ENCODE measurements at places on chromosomes 4 and X. TPM values are rescaled to one million over a fixed set of nuclear protein-coding genes. Genes with fewer than 3 reads are reported as not detected.

DNA sequence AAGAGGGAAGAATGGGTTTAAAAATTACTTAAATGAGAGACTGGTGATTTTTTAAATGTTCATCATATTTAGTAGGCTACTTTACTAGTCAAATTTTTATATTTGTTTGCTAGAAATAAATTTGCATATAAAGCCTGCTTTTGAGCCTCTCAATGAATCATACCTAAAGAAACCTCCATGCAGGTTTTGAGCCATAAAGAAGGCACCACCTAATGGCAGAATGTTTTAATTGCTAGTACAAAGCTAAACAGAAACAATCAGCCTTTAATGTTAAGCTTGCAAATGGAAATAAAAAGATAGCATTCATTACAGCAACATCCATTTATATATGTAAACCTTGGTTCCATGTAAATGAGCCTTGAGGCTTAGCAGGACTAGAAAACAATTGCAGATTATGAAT, 989.7 kb downstream of the CCSER1 start:
- no peak for DNase-seq

DNA sequence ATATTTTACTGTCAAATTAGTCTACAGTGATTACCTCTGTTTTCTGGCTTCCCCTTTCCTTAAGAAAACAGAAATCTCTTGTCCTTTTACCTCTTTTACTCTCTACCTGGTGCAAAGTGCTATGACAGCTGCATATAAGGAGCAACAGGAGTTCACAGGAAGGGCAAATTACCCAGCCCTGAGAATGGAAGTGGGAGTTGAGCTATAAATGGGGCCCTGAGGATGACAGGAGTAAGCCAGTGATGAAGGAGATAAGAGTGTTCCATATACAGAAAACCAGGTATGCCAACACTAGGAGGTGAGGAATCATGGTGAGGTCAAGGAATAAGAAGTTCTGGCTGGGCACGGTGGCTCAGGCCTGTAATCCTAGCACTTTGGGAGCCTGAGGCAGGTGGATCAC, 4.5 kb upstream of the HSD17B13 start:
- peak; percentile 22 for DNase-seq

GRCh38 chr4:1012034-1012739, 761 bp downstream of the FGFRL1 start:
- peak; percentile 64 for DNase-seq

GRCh38 chr4:19254486-19254885, 997.2 kb upstream of the SLIT2 start:
- no peak for DNase-seq

DNA sequence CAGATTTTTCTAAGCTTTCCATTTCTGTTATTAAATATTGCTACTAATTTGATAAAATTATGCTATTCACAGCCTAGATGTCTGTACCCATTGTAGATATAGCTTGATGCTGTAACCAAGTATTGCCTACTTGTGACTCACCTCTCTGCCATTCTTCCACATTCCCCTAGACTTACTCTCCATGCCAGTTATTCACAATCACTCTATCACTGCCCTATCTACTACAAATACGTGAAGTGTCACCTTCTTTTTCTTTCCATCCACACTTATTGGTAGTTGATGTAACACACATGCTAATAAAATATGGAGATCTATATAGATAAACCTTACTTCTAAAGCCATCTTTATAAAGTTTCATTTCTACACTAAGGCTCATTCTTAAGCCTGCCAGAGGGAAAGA, 179.4 kb upstream of the PACRGL start:
- no peak for DNase-seq

DNA sequence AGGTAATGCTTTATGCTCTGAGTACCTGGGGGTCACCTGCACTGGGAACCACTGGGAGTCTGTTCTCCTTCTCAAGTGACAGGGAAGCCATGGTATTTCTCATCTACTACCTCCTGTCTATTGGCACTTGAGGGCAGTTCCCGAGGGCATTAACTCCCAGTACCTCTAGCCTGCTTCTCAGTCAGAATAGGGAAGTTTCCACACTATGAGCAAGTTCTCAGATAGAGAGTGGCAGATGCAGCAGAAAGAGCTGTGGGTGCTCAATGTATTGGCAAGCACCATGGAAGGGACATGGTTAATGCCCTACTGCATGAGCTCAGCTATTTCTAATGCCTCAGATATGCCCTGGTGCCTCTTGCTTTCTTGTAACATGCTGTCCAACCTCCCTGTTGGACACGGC, 74.1 kb downstream of the ANOS1 start:
- DNase-seq: no peak

DNA sequence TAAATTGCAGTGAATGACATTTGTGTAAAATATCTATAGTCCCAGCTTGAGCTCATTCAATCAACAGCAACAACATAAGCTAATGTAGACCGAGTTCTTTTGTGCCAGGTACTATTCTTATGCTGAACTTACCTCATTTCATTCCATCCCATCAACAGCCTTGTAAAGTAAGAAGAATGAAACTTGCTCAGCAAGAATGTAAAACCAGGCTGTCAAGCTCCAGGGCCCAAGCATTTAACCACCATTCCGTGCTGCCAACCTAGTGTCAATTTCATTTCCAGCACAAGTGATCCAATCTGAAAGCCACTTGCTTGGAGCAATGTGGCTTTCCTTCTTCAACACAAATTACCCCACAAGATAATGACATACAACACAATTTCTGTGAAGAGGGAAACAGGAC, 36.6 kb downstream of the RASSF6 start:
- no peak for DNase-seq

The PLAC1 gene
- 2.7 TPM for total RNA-seq

DNA sequence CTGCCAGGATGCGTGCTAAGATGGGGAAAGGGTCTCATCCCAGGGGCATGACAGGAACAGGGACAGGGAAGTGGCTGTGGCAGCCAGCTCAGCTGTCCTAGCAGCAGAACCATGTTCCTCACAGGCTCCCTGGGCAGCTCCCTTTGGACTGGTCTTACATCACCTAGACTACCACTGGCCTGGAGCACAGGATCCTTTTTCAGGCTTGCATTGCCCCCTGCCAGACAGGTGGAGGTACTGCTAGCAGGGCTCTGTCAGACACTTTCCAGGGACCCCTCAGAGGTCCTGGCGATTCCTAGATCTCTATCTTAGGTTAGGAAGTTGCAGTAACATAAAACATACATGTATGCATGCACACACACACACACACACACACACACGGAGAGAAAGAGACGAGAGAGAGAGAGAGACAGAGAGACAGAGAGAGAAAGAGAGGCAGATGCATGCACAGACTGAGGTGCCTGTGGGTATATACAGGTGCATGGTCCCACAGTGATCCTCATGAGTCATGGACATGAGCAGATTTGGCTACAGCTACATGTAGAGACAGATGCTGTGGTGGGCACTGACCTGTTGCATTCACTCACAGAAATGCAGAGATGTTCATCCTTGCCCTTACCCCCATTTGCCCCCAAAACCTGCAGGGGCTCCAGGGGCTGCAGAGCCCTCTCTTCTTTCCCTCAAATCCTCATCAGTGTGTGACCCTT, 63.6 kb downstream of the STARD8 start:
- peak; percentile 73 for DNase-seq

- DNase-seq: no peak
Measured at GRCh38 chr4:24394041-24394440, 190.3 kb downstream of the DHX15 start.

DNA sequence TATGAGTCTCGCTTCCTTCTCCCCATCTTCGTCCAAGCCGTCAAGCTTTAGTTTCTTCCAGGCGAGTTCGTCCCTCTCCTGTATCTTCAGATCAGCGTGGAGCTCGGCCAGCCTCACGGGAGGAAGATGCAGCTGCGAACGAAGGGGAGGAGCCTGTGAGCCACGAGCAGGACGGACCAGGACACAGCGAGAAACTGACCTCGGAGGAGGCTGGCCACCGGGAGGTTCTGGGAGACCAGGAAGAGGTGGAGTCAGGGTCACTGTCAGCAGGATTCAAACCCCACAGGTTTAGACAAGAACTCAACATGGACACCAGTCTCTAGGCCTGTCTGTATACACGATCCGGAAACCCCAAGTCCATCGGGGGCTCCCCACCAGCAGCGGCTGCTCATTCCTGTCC, 7.3 kb downstream of the LRPAP1 start:
- DNase-seq: no peak

DNA sequence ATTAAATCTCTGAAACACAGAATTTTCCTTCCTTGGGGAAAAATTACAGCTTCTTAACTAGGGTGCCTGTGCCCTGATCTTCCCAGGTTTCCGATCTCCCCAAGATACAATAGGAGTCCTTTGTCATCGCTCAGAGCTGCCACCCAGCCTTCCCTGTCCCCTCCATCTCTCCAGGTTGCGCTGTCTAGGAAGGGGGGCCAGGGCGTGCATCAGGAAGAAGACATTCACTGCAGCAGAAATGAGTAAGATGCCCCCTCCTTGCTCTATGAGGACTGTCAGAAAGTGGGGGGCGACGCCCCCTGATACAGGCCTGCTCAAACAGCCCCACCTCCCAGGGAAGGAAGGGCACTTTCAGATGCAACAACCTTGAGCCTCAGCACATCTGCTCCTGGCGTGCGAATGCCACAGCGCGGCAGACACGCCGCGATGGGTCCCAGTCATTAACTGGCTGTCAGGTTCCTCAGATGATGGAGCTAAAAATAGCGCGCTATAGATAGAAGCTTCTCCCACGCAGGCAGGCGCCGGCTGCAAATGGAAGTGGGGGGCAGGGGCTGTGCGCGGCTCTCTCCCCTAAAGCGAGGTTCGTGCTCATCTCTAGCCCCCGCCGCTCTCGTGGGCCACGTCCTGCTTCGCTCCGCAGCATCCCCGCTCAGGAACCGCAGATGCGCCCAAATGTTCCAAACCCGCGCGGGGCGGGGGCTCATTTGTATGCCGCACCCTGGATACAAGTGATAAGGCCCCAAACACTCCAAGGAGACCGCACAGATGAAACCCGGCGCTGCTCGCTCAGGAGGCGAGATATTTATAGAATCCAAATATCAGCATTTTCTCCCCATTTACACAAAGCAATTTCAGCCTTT, 57.6 kb upstream of the LGI2 start:
- no peak for DNase-seq

The SRPX gene
- 8.3 TPM for total RNA-seq

GRCh38 chr4:66750273-66750672, 795.0 kb downstream of the CENPC start:
- DNase-seq: no peak

- no peak for DNase-seq
Measured at GRCh38 chr4:111128327-111128726, 505.4 kb upstream of the PITX2 start.

DNA sequence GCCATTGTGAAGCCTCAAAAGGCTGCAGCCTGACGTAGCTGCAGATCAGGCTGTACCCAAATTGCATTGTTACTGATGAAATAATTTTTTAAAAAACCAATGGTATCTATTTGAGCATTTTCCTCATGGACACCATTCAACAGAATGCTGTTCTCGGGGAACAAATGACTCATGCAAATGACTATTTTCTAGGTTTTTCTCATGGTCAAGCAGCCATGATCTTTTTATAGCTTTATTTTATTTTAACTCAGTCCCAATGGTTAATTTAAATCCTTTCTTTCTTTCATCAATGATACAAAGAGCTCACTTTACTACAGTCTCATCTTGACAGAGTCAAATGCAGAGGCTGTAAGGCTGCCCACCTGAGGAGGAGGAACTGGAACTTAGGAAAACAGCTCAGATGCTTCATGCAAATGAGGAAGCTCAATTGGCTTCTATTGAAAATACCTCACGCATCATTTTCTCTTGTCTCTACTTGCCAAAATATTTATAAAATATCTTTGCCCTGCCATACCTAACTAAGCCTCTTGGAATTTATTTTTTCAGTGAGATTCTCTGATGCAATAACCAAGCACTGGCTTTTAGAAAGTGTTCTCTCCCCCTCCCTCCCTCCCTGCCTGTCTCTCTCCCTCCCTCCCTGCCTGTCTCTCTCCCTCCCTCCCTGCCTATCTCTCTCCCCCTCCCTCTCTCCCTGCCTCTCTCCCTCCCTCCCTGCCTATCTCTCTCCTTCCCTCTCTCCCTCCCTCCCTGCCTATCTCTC, 81.0 kb downstream of the SORBS2 start:
- no peak for DNase-seq

GRCh38 chr4:723751-724530, 18.3 kb downstream of the PCGF3 start:
- peak; percentile 93 for DNase-seq

The H2BW2 gene
- total RNA-seq: not detected

The AWAT1 gene
- not detected for total RNA-seq

DNA sequence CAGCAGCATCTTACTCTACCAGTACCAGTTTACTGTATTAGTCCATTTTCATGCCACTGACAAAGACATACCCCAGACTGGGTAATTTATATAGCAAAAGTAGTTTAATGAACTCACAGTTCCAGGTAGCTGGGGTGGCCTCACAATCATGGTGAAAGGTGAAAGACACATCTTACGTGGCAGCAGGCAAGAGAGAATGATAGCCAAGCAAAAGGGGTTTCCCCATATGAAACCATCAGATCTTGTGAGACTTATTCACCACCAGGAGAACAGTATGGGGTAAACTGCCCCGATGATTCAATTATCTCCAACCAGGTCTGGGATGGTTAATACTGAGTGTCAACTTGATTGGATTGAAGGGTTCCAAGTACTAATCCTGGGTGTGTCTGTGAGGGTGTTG, 69.3 kb downstream of the YIPF6 start:
- DNase-seq: no peak

The IL1RAPL2 gene
- total RNA-seq: 0.06 TPM

GRCh38 chr4:147163311-147163710, 217.6 kb upstream of the TTC29 start:
- no peak for DNase-seq

GRCh38 chrX:38649674-38650647, 88.6 kb downstream of the TSPAN7 start:
- no peak for DNase-seq

DNA sequence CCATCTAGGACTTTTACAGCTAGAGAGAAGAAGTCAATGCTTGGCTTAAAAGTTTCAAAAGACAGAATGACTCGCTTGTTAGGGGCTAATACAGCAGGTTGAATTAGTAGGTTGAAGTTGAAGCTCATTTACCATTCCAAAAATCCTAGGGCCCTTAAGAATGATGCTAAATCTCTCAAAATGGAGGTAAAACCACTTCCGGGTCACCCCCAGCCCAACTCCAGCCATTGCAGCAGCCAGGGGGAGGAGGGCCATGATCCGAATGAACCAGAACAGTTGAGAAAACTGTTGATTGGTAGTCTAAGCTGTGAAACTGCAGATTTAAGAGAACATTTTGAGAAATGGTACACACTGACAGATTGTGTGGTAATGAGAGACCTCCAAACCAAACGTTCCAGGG, 245.4 kb downstream of the HNRNPD start:
- DNase-seq: no peak

GRCh38 chr4:99998062-99998867, 48.2 kb upstream of the H2AZ1 start:
- peak; percentile 41 for DNase-seq

The AMMECR1 gene
- 11.2 TPM for total RNA-seq

DNA sequence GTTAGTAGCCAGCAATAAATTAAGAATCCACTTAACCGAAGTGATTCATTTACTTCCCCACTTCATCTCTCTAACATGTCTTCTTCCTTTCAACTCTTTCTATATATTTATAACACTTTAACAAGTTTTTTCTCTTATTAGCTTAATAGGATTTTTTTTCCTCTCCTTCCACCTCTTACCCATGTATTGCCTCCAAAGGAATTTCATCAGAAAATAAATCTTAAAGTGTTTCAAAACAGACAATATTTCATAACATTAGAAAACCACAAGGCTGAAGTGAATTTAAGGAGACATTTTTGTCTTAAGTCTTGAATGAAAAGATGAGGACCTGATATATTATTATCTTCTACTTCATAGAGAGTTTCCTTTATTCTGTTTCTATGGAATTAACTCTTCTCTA, 101.5 kb downstream of the PDGFC start:
- DNase-seq: no peak

The USP46 gene
- total RNA-seq: 47.1 TPM
